Aorta (tissue), 5 donors: ENCODE measurements at places on chromosomes 5 and 9. TPM values are rescaled to one million over a fixed set of nuclear protein-coding genes. Genes with fewer than 3 reads are reported as not detected.

The TEX48 gene
- not detected for polyA plus RNA-seq

The CAVIN4 gene
- 0.50 TPM for polyA plus RNA-seq

The UGT3A1 gene
- 0.13 TPM for polyA plus RNA-seq

The SOWAHA gene
- 0.41 TPM for polyA plus RNA-seq

The SLC45A2 gene
- polyA plus RNA-seq: not detected

The PCDHB9 gene
- polyA plus RNA-seq: 0.25 TPM

The SAXO1 gene
- not detected for polyA plus RNA-seq

The PLAC8L1 gene
- not detected for polyA plus RNA-seq

The IL17B gene
- polyA plus RNA-seq: 7.6 TPM

The SAP30L gene
- polyA plus RNA-seq: 26.7 TPM

The WDR38 gene
- polyA plus RNA-seq: 0.74 TPM

The GRM6 gene
- polyA plus RNA-seq: not detected

The WHRN gene
- polyA plus RNA-seq: 1.5 TPM

The ERCC8 gene
- polyA plus RNA-seq: 6.8 TPM

The REEP2 gene
- polyA plus RNA-seq: 6.4 TPM

The NR2F1-AS1 gene
- polyA plus RNA-seq: 2.8 TPM

The CTXN3 gene
- polyA plus RNA-seq: not detected

The TRPM6 gene
- polyA plus RNA-seq: 0.13 TPM

The CCDC171 gene
- polyA plus RNA-seq: 0.13 TPM

The FAM120A gene
- polyA plus RNA-seq: 30.7 TPM

The CHSY3 gene
- 3.5 TPM for polyA plus RNA-seq

The SEMA6A gene
- 0.10 TPM for polyA plus RNA-seq

The SLC36A2 gene
- polyA plus RNA-seq: not detected

The GABRB2 gene
- 0.03 TPM for polyA plus RNA-seq

The BTNL3 gene
- polyA plus RNA-seq: 6.5 TPM

The TRIM23 gene
- 7.6 TPM for polyA plus RNA-seq

The TEK gene
- 1.5 TPM for polyA plus RNA-seq
